AG04450 (cell line): ENCODE measurements at places on chromosomes 2 and 18.

DNA sequence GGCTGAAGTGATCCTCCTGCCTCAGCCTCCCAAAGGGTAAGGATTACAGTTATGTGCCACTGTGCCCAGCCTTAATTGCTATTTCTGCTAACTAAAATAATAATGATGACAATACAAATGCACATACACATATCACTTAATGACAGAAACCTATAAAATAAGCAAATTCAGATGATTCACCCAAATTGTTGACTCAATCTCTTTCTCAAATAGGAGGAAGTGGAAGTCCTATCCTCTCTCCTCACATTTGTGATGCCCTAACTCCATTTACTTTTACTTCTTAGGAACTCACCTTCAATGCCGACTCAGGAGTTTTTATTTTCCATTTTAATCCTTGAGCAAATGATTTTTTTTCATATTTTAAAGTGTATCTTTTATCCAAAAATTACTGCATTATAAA, 24.5 kb upstream of the RAPH1 start:
- DNase-seq = no peak

DNA sequence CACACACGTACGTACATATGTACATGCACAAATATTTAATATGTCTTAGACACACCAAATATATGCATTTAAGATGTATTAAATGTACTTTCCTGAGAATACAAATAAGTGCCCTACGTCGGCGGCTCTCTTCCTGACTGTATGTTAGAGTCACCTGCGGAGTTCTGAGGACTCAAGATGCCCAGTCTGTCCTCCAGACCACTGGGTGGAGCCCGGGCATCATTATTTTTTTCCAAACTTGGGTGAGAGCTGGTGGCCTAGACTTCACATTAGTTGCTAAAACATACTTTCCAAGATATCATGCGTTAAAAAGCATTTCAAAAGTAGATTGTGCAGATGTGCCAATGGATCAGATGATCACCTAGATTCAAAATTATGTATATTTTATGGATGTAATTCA, 2.9 kb downstream of the IL18R1 start:
- DNase-seq = no peak

GRCh38 chr2:177728920-177729319, 336.3 kb downstream of the AGPS start:
- no peak for DNase-seq

DNA sequence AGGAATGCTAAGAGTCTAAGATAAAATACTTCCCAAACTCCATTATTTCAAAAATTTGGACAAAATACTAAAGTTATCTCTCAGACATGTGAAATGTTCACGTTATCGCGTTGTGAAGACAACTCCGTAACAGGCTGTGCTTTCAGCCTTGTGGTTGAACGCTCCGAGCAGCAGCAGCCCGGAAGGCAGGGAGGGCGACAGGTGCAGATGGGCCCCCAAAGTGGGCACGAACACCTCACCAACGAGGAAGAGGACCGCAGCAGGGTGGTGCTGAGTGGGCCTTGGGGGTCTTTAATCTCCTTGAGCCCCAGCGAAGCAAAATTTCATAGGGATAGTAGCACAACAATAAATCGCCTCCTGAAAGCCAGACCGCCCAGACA, 1.0 kb upstream of the FAM110C start:
- no peak for DNase-seq

GRCh38 chr2:189191766-189192165, 12.2 kb upstream of the COL5A2 start:
- no peak for DNase-seq
